GM13976 (cell line): ENCODE measurements at places on chromosomes 7 and 10.

GRCh38 chr10:62058476-62058875 is 157.0 kb downstream of the ARID5B start:
- DNase-seq = no peak

- DNase-seq = no peak
Observed at GRCh38 chr7:106110238-106110560, 1.9 kb downstream of the SYPL1 start.

DNA sequence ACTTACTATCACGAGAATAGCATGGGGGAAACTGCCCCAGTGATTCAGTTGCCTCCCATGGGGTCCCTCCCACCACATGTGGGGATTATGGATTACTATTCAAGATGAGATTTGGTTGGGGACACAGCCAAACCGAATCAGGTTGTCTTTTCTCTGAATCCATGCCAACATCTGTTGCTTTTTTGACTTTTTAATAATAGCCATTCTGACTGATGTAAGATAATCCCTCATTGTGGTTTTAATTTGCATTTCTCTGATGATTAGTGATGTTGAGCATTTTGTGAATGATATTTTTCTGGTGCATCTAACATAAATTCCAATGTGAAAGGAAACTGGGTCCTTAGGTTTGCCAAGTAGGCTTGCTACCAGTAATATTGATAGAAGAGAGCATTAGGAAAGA is 69.0 kb upstream of the ARHGAP21 start:
- DNase-seq = no peak

DNA sequence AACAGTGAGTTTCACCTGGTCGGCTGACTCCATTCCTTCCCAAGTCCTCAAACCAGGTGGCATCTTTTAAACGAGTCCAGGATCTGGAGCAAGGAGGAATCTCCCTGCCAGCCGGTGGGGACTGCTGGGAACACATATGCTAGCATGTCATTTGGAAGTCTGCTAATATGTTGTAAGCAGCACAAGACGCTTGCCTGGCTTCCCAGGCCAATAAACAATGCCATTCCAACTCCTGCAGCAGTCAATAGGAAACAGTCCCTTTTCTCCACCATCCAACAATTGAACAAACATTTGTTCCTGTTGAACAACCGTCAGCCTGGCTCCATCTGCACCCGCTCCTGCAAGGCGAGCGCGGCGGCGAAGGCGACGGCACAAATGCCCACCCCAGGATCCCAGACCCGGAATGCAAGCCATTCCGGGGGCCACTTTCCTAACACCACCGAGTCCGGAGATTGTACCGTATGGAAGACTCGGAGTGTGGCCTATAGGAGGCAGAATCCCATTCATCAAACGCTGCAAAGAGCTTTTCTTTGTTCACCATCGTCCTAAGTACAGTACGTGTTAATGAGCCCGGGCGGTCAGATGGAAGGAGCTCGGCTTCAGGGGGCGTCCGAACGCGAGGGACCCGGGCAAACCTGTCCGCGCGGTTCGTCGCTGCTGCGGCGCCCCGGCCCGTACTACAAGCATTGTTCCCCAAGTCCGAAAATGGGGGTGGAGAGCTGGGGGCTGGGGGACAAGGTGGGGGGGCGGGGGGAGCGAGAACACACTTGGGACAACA is 1.6 kb downstream of the FAM53B start:
- no peak for DNase-seq

- DNase-seq = no peak
Observed at GRCh38 chr7:25424113-25424512, 195.8 kb upstream of the NPVF start.

GRCh38 chr10:33661580-33662336 is 327.3 kb upstream of the NRP1 start:
- no peak for DNase-seq

DNA sequence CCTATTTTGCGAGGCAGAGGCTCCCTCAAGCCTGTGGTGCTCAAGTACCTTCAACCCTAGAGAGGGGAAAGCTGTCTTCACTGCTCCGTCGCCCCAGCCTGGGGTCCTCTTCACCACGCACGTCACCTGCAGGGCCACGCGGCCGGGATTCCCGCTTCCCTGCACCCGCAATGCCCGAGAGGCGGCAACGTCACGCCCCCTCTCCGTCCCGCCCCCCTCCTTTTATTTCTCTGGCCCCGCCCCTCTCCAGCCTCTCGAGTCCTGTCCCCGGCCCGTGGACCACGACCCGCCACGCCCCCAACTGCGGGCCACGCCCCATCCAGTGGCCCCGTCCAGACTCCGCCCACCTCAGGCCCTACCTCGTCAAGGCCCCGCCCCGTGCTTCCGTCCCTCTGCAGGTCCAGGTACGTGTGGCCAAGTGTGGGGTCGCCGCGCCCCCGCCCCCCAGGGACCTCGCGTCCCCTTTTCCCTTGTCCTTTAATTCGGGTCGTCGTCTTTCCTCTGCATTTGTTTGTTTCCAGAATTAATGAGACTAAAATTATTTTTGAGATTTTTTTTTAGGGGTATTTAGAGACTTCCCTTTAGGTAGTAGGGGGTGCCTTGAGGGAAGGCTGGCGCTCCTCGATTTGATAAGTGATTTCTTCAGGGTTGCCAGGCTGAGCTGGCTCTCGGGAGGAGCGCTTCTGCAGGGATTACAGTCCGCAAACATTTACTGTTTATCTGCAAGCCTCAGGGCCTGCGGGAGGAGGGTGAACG is 69.8 kb upstream of the BAIAP2L1 start:
- peak; percentile 48 for DNase-seq

GRCh38 chr7:157409149-157409752 is 72.4 kb downstream of the DNAJB6 start:
- no peak for DNase-seq

DNA sequence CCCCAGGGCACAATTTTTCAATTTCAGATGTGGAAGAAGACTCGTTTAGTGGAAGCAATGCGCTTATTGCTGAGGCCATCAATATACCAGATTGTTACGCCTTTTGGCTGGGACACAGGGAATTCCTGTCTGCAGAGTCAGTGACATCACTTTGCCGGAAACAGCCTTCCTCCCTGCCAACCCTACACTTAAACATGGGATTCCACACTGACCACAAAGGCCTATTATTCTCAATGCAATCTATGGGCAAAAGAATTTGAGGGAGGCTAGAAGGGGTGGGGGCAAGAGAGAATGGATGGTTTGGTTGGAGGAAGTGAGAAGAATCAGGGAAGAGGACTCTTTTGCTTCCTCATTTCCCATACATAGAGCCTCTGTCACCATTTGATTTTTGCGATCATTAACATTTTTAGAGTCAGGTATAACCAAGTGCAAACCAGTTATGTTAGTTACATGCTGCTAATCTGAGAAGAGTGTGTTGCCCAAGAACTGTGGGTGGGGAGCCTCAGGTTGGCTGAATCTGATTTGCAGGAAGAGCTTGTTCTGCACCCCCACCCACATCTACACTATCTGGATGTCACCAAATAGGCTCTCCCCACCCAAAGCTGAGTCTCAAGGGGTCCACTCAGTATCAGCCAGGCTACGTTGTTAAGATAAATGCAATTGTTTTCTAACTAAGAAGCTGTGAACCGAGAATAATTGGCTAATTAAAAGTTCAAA is 58.2 kb downstream of the ENTPD1 start:
- no peak for DNase-seq

DNA sequence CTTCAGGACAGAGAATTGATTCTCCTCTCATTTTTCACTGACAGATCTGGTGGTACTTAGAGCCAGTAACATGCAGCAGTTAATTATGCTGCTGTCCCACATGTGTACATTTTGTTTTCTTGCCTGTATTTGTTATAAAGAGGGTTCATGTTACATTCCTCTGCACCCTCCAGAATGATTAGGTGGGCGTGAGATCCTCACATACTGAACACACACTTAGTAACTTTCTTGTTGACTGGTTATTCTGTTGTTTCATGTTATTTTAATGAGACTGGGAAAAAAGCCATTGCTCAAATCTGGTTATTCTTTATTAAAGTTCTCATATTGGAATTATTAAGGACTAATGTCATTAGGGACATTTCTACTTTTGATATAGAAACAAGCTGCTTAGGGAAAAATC is 409.1 kb downstream of the SDK1 start:
- DNase-seq = no peak

- no peak for DNase-seq
Observed at GRCh38 chr10:57506414-57507094, 761.1 kb downstream of the IPMK start.

GRCh38 chr10:71213127-71213621 is 804 bp downstream of the UNC5B start:
- peak; percentile 41 for DNase-seq

DNA sequence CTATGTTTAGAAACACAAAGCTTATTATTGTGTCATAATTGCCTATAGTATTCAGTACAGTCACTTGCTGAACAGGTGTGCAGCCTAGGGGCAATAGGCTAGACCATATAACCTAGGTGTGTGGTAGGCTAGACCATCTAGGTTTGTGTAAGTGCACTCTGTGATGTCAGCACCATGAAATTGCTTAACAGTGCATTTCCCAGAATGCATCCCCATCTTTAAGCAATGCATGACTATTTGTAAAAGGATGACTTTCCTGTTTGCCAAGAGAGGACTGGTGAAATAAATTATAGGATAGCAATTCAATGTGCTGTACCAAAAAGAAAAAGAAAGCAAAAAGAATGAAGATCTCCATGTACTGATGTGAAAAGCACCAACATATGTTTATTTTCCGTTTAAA is 288.7 kb upstream of the AUTS2 start:
- DNase-seq = no peak

- no peak for DNase-seq
Observed at GRCh38 chr10:100980711-100981110, 6.6 kb downstream of the MRPL43 start.

GRCh38 chr10:30765616-30766015 is 136.1 kb upstream of the LYZL2 start:
- DNase-seq = no peak

GRCh38 chr7:74023092-74023536 is 4.9 kb upstream of the ELN start:
- DNase-seq = no peak

- no peak for DNase-seq
Observed at GRCh38 chr7:155231941-155232340, 65.7 kb upstream of the INSIG1 start.

DNA sequence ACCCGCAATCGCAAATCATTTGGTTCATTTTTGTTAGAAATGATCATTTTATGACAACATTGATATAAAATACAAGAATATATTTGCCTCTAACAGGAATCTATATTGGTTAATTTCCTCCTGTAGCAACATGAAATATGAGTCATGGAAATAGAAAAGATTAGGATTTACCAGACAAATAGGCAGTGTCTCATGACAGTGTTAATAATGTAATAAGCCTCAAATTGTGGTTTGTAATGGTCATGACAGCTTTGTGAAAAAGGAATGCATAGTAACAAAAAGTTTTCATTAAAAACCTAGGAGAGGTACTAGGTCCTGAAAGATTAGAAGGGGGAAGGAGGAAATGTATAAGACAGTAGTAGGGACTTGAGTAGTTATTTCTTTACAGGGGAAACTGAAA is 7.9 kb upstream of the SLK start:
- DNase-seq = no peak

DNA sequence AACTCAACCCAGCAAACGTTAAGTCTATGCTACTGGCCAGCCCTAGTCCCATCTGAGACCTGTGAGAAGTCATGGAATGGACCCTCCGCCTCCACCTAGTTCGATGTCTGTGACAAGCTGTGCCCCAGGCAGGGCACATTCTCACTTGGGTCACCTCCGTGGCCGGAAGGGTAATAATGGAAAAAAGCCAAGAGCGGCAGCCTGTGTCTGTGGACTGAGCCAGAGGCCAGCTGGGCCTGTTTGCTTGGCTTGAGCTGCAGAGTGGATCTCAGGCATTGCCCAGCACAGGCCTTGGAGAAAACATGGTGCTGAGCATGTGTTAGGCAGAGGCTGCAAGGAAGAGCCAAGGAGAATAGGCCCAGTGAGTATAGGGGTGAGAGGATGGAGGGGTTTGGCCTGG is 97.8 kb downstream of the GALNT17 start:
- DNase-seq = no peak

DNA sequence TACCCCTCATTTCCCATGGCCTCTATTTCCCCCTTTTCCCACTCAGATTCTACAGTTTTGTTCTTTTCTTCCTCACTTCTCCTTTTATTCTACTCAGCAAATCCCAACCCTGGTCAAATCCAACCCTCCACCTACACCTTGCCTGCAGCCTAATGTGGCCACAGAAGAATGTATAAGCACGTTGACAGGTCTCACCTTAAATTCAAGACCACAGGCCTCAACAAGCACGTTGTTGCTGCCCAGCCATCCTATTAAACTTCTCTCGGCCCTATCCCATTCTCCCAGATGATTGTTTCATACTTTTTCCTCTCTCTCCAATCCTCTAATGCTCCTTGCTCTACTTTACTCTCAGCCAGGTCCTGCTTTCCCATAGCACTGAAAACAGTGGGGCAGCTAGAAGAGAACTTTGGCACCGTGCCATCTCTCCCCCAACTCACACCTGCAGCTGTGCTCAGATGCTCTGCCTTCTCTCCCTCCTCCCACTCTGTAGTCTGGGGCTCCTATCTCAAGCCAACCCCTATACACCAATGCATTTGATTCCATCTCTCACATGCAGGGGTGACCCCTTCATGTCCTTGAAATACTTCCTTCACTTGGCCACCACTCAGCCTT is 6.8 kb upstream of the EIF3A start:
- DNase-seq = no peak

GRCh38 chr7:46710927-46711326 is 789.9 kb upstream of the IGFBP3 start:
- DNase-seq = no peak

GRCh38 chr10:68046642-68047041 is 28.4 kb downstream of the HERC4 start:
- DNase-seq = no peak

DNA sequence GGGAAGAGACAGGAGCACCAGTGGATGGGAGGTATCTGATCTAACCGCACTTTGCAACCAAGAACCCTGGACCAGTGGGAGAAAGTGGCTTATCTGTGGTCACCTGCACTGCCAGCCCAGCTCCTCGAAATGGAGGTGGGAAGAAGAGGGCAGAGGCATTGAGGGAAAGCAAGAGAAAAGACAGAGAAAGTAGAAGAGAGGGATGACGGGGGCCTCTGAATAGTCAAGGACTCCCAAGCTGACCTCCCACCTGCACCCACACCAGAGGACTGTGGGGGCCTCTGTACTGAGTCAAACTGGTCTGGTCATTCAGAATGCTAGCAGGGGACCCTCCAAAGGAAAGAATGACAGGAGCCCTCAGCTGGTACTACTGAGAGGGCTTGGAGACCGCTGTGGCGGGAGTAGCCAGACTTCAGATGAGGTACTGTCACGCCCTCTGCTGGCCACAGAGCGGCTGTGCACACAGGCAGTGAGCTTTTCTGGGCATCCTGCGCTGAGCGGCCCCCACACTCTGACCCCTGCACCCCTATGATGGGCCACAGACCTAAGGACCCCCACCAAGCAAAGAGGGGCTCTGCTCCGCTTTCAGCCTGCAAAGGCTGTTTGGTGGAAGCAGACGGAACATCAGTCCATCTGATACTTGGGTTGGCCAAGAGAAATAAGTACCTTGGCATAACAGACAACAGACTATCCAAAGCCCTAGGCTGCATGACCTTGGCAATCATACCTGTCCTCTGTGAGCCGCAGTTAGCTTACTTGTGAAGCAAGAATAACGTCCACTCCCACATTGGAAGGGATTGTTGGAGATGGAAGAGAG is 112.9 kb downstream of the COL13A1 start:
- peak; percentile 85 for DNase-seq

GRCh38 chr10:132387764-132388210 is 9.2 kb upstream of the PWWP2B start:
- peak; percentile 94 for DNase-seq
